Stimulated activated naive CD8-positive, alpha-beta T cell treated with anti-CD3 and anti-CD28 coated beads, Interleukin-15, Interleukin-2, amounts not matched to agents 100 U/mL and 50 U/mL, for 24 hours (primary cell): ENCODE measurements at places on chromosomes 6 and 20.

DNA sequence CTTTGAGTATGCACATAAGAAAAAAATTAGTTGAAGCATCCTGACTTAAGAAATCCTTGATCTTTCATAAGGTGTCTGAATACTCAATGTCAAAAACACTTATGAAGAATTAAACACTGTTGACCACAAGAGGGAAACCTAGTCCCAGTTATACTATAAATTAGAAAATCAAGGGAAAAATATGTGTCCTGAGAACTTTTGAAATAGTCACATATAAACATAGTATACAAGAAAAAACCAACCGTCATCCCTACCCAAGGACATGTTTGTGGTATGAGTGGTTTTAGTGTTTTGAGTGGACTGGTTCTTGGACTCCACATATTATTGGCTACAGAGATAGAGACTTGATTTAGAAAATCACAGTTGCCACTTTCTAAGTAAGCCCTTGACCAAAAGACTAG is 7.6 kb upstream of the HLA-DRA start:
- no peak for DNase-seq

DNA sequence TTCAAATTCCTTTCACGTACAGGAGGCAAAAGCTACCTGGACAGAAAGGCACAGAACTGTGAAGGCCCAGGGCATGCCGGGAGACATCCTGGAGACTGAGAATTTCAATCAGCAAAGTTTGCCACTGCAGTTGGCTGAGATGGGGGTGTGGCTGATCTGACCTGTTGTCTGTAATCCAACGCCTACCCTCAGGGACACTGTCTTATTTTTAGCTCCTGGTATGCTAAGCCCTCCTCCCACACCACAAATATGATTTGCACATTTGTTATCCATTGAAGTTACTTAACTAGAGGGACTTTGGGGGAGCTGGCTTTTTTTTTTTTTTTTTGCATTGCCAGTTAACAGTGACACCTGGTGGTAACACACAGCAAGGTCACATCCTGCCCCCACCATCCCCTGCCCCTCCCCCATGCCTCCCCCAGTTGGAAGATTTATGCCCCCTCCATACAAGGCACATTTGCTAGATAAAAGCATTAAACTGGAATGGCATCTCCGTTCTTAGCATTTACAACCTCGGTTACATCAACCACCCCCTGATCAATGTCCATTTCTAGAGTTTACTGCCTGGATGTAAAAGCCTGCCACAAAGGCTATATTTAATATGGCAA is 40.4 kb downstream of the TTI1 start:
- peak; percentile 20 for DNase-seq

- no peak for DNase-seq
These were observed 4.0 kb downstream of the LY6G6F start for GRCh38 chr6:31710523-31711219.

DNA sequence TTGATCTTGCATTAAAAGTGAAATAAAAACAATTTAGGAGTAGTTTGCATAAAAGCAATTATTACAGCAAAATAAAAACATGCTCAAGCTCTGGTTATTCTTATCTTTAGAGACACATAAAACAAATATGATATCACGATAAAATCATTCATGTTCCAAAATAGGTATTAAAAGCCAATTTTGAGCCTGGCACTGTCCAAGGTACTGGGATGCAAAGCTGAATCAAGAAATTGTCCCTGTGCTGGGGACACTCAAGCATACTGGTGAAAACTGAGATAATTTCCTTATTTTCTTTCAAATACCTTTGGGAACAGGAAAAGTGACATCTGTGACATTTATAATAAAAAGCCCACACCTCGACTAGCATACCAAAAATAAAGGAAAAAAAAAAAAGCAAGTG is 931 bp upstream of the MTCL3 start:
- no peak for DNase-seq

DNA sequence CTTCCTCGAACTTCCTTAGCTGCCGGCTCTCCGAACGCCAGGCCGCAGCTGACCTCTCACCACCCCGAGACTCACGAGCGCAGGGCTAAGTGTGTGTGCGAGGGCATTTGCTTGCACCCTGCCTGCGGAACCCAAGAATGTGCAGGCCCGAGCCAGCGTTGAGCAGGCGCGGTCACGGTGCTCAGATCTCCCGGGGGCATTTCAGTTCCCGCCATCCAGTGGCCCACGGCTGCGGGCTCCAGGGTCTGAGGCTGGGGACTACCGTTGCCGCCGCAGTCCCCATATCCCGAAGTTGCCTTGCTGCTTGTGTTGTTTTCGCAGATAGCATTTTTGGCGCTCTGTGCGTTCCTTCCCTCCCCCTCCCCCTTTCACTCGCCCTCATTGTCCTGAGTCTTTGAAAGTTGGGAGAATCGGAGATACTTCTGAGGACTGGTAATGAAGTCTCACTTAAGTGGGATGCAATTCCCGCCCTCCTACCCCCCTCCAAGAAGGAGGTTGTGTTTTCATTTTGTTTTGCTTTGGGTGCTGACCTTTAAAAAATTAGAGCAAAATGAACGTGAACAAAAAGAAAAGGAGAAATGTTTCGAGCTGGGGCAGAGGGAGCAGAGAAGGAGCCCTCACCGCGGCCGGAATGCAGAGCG is 1.7 kb downstream of the NR2E1 start:
- DNase-seq = no peak

GRCh38 chr6:127951172-127951917 is 50.5 kb upstream of the THEMIS start:
- DNase-seq = no peak

DNA sequence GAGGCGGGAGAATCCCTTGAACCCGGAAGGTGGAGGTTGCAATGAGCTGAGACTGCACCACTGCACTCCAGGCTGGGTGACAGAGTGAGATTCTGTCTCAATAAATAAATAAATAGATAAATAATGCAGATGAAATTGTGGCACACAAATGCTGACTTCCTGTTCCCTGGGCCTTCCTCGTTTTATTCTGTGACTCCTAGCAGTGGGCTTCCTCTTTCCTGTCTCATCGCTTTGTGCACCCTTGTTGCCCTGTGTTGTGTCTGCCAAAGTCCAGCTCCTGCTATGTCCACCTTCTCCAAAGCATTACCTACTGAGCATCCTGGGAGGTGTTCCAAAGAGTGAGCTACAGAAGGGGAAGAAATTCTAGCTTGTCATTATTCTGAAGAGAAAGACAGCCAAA is 100.2 kb upstream of the TIAM2 start:
- DNase-seq = no peak

GRCh38 chr20:62404761-62405107 is 2.4 kb downstream of the CABLES2 start:
- DNase-seq = no peak

- no peak for DNase-seq
These were observed 24.7 kb upstream of the DDO start for GRCh38 chr6:110440026-110440425.

DNA sequence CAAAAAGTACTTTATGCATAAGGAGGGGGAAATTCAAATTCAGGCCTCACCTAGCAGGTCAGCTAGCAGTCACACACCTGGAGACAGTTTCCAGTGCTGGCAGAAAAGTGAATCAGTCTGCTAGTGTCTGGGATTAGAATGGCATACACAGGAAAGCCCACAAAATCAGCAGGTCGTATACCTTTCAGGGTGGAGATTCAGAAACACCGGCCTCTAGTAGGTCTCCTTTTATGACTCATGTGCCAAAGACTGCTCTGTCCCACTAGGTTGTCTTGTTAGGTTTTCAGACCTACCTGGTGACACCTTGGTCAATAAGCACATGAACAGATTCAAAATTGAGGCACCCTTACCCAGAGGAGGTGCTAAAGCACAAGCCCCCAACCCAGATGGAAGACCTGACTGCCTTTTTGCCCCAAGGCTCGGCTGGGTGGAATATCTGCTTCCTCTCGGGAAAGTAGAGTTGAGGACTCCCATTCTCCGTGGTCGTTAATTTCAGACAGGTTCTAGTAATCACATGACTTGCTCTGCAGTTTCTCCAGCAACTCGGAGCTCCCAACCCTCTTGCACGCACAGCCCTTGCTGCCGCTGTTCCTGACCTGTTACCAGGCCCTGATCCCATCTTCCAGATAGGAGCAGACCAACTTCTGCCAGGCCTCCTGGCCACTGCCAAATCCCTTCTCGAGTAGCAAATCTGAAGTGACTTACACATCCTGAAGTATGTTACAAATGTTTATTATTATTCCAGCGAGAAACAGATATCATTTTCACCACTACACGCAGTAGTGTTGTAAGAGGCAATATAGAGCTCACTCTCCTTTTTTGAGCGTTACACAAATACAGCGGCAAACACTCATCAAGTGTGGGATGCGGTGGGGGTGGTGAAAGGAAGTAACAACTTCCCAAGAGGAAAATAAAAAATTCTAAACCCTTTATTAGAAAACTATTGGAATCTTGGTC is 46.6 kb downstream of the AGPAT4 start:
- DNase-seq = no peak

GRCh38 chr6:157223511-157223910 is 99.8 kb downstream of the TMEM242 start:
- DNase-seq = no peak

- no peak for DNase-seq
These were observed 14.4 kb downstream of the ZNF217 start for GRCh38 chr20:53579266-53579580.

DNA sequence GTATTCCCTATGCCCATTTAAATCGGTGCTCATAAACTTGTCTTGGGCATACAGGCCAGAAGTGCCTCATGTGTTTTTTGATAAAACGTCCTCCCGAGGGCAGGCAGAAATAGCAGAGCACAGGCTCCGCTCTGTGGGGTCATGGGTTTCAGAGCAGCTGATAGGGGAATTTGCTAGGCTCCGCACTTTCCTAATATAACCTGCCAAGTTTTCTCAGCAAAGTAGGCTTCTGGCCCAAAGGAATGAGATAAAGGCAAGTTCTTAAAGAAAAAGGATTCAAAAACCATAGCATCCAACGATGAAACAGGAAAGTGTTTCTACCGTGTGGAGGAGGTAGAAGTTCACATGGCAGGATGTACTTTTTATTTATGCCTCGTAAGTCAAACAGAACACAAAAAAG is 69.8 kb upstream of the RALGAPA2 start:
- DNase-seq = no peak

DNA sequence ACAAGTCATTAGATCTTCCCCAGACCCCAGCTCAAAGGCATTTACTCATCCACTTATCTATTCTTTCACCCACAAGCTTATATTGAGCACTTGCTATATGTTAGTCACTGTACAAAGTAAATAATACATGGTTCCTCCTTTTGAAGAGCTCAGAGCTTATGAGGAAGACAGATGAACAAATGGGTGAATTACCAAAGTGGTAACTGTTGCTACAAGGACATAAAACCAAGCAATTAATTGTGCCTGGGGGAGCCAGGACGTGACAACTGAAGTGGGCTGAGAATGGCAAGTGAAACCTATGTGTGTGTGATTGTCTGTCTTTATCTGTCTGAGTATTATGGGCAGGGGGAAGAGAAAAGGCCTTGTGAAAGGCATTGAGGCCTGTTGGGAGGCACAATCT is 45.6 kb upstream of the AKIRIN2 start:
- DNase-seq = no peak

GRCh38 chr20:17446171-17446570 is 85.0 kb downstream of the BFSP1 start:
- no peak for DNase-seq

DNA sequence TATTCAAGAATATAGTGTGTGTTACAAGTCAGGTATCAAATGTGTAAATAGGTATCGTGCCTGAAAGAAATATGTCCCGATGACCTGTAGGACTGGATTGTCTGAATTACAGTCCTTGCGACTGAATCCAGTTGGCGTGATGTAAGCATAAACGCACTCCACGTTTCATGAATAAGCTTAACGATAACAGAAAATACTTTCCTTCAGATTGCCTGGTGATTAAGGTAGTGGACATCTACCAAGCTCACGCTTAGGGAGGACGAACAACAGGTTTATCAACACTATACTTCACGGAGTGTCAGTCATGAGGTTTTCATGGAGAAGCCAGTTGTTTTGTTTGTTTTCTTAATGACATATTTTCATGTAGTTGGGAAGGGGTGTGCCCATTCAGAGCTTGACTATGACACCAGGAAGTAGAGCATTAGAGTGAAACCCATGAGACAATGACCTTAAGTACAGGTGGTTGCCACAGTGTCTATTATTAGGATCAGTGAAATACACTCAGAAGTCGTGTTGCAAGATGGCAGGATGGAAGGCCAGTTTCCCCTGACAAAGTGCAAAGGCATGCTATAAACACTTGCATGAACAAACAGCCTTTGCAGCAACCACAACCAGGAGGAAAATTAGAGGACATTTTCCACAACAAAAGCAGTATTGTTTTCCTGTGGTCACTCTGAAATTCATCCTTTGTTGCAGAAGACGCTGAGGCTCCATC is 305.8 kb upstream of the PRDM1 start:
- DNase-seq = no peak

- DNase-seq = no peak
These were observed 43.3 kb upstream of the SCGN start for GRCh38 chr6:25608558-25609174.

DNA sequence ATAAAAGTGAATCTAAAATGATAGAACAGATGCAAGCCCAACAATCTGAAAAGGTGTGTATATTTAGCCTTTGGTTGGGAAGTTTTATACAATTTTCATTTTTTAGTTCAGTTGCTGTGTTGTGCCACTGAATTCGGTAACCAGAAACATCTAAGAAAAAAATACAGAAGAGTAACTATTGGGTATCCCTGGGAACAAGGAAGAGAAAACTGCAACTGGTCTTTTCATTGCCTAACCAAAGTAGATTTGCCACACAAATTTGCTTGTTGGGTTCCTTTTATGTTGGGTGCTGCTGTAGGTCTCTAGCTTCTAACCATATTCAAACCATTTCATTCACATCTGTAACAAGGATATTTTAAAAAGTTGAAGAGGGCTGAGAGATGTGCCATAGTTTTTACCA is 2.8 kb upstream of the TMEM30A start:
- no peak for DNase-seq

DNA sequence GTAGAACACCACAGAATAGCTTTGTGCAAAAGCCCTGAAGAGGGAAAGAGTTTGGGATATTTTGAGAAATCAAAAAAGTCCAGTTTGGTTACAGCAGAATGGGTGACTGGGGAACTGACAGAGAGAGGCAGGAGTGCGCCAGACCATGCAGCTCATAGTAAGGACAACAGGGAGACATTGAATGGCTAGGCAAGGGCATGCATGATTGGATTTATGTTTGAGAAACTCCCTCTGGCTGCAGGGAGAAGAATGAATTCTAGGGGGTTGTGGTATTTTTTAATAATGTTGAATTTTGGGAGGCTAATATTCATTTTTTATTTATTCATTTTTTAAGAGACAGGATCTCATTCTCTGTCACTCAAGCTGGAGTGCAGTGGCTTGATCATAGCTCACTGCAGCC is 49.9 kb downstream of the TGM2 start:
- DNase-seq = no peak
